ENCODE measurements at places on chromosomes 4 and X. TPM values are rescaled to one million over a fixed set of nuclear protein-coding genes. Genes with fewer than 3 reads are reported as not detected.
A peak's percentile ranks its signal among the peaks of the same experiment; 100 is the strongest.

DNA sequence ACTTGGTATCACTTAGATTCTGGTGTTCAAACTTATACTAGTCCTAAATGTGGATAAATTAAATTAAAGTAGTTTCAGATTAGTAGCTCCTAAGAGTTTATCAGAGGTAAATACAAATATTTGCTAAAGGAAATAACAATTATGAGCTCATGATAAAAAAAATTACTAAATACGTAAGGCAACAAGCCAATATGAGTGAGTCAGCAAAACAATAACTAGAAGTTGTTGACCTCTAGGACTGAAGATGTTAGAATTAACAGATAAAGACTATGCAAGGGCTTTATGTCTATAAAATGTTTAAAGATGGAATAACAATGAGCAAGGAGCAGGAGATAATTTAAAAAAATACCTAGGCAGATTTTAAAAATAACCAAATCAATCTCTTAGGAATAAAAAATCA is 195.8 kb downstream of the CLCN4 start:
- no peak for DNase-seq

GRCh38 chrX:73561801-73562200 is 1.2 kb upstream of the CHIC1 start:
- peak; percentile 45 for DNase-seq

- DNase-seq, result peak; percentile 74
Observed at GRCh38 chr4:173159791-173160190, 8.8 kb upstream of the GALNT7 start.

DNA sequence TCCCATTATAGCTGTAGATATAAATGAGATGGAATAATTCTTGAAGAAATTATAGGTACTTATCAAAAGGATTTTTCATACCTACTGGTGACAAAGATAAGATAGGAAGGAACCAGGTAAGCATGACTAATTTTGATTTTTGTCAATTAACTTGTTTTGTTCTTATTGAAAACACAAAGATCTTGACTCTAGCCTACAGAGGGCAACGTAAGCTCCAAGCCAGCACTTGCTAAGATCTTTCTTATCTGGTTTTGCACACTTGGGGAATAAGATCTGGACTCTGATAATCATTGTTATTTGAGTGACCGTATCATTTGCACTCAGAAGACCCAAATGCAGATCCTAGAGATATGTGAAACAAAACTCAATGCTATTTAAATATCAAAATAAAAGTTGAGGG is 223.4 kb downstream of the VEGFC start:
- DNase-seq, result peak; percentile 41

GRCh38 chrX:31932769-31933168 is 860.9 kb upstream of the FTHL17 start:
- DNase-seq, result no peak

DNA sequence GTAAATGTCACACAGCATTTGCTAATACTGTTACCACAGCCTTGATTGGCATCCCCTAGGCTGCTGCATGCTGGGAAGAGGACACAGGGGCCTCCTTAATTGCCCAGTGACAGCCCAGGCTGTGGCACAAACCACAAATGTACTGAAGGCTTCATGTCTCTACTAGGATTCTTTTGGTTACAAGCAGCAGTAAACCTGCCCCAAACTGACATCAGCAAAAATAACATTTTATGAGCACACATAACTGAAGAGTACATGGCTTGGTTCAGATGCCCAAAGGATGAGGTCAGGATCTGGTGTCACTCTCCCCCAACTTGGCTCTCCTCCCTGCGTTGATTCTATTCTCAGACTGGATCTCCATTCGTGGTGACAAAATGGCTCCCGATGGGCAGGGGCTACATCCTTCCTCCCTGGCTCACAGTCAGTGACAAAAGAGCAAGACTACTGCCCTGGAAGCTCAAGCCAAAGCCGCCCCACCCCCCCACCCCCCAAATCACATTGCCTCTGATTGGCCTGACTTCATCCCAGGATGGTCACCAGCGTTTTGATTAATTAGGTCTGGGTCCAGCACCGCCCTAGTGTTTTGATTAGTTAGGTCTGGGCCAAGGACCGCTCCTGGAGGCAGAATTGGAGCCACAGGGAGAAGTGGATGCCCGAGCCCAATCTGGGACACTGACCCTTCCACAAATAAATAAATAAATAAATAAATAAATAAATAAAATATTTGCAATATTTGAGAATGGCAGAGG is 180.5 kb upstream of the RBPJ start:
- peak; percentile 92 for DNase-seq

- no peak for DNase-seq
Observed at GRCh38 chrX:96176921-96177320, 507.7 kb upstream of the DIAPH2 start.

GRCh38 chr4:108902769-108903168 is 139.9 kb upstream of the ETNPPL start:
- DNase-seq, result no peak

DNA sequence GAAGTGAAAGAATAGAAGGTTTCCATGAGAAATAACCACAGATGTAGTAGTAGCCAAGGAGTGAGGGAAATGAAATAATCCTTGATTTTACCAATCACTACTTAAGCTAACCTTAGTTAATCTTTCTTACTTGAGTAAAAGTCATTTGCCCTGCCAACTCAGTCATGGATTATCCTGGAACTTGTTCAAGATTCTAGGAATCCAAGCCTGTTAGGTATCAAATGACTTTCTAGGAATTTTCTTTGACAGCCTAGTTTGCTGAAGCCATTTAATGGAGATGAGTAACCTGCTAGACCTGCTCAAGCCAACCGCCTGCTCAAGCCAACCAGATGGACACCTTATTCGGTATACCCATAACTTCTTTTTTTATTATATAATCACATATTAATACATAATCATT is 180.5 kb downstream of the KLHL13 start:
- DNase-seq, result no peak

- DNase-seq, result no peak
Observed at GRCh38 chrX:5117816-5118215, 1110.9 kb downstream of the NLGN4X start.

The FHDC1 gene
- 0.36 TPM for total RNA-seq

The ERCC6L gene
- total RNA-seq, result 0.59 TPM

The ABCG2 gene
- total RNA-seq, result 0.59 TPM
